ENCODE measurements at places on chromosomes 5 and 9. TPM values are rescaled to one million over a fixed set of nuclear protein-coding genes. Genes with fewer than 3 reads are reported as not detected.

TLE4 gene
- 19.5 TPM for total RNA-seq

SPATA31D4 gene
- not detected for total RNA-seq

SVEP1 gene
- total RNA-seq = 0.10 TPM

UBE2R2 gene
- total RNA-seq = 44.4 TPM

CLIC3 gene
- not detected for total RNA-seq

CCL27 gene
- 0.64 TPM for total RNA-seq

CDKN2B gene
- 0.09 TPM for total RNA-seq

CD72 gene
- 11.1 TPM for total RNA-seq

REEP5 gene
- 18.7 TPM for total RNA-seq

GABRA6 gene
- total RNA-seq = not detected

RGS7BP gene
- not detected for total RNA-seq

IL33 gene
- total RNA-seq = not detected

NEUROG1 gene
- not detected for total RNA-seq

NR5A1 gene
- not detected for total RNA-seq

PJA2 gene
- 64.5 TPM for total RNA-seq

CCDC180 gene
- total RNA-seq = 0.50 TPM

INSL6 gene
- not detected for total RNA-seq

RANBP3L gene
- not detected for total RNA-seq

SELENOP gene
- total RNA-seq = not detected

EPB41L4A gene
- total RNA-seq = not detected

FYB1 gene
- 161 TPM for total RNA-seq

SCGB3A2 gene
- total RNA-seq = not detected

PRDM9 gene
- not detected for total RNA-seq
